ENCODE measurements at places on chromosomes 12 and 14. TPM values are rescaled to one million over a fixed set of nuclear protein-coding genes. Genes with fewer than 3 reads are reported as not detected.
A peak's percentile ranks its signal among the peaks of the same experiment; 100 is the strongest.

DNA sequence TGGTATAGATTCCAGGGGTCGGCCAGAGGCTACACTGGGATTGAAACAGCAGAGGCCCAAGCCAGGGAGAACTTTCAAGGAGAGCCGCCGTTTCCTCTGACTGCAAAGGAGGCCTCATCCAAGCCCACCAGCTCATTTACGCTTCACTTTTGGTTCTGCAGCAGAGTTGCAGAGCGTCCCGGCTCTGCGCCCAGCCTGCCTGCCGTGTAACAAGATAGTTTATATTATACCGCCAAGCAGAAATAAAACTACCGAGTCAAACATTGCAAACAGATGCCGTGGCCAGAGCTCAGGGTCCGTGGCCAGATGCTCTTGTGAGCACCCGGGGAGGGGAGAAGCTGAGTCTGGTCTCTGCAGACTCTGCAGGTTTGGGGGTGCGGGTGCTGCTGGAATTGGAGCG, 60.7 kb upstream of the TBX3 start:
- DNase-seq = no peak
- no peaks in the 10 kb centered on the region for H3K27me3 ChIP-seq
- no peak overlapping the region for H3K27ac ChIP-seq
- H3K4me1 ChIP-seq = peaks cover 7% of the 10 kb centered on the region

- peak overlapping the region; percentile 10 for H3K4me3 ChIP-seq
- H3K27ac ChIP-seq = no peak overlapping the region
- peak; percentile 61 for DNase-seq
These were observed 121.7 kb downstream of the PPM1H start for GRCh38 chr12:62813031-62813829.

DNA sequence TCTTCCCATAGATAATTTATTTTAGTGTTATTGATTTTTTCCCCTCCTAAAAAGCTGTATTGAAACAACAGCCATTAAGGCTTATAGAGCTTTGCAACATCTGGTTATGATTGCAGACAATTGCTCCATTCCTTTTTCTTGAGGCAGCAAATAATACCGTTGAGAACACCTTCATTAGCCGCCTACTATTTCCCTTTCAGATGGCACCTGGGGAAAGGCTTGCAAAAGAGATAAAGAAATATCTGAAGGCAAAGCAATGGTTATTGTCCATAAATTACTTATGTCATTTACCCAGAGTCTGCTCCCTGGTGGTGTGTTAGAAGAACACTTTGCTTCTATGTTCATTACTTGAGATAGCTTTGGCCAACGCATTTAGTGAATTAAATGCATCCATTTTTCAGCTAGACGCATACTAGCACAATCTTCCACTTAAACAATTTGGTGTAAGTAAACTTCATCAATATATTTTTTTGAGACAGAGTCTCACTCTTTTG, 377.8 kb downstream of the KCNH5 start:
- H3K4me1 ChIP-seq = no peaks in the 10 kb centered on the region
- no peak overlapping the region for H3K27ac ChIP-seq
- H3K4me3 ChIP-seq = no peak overlapping the region
- DNase-seq = no peak
- H3K36me3 ChIP-seq = no peaks in the 10 kb centered on the region

DNA sequence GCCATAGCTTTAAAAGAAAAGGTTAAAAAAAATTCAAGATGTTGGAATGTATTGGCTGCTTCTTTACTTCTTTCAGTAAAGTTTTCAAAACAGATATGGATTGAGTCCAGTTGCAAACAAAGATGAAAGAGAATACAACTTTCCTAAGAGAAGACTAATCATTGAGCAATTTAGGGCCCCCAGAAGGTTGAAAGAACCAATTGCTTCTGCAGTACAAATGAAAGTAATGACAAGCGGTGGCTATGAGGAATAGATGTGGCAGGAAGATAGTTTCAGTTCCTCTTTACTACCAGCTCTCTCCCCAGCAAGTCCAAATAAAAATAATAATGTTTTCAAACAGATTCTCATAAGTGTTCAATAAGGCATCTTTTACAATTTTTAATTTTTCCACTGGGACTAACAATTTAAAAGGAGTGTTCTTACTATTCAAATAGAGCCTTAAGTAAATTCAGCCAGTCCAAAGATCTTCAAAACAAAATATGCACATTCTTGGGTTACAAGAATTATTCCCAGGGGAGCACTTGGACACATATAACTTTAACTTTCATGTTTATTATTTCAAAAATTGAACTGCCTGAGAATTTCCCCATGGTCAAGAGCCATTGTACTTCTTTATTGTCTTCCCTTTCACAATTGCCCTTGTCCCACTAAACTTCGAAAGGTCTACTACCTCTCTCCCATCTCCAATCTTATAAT, 62.3 kb upstream of the PPP1R12A start:
- H3K4me1 ChIP-seq = peaks cover 22% of the 10 kb centered on the region
- no peaks in the 10 kb centered on the region for H3K36me3 ChIP-seq
- no peak overlapping the region for H3K27ac ChIP-seq
- H3K27me3 ChIP-seq = no peaks in the 10 kb centered on the region
- peak; percentile 27 for DNase-seq
- no peak overlapping the region for H3K4me3 ChIP-seq

GRCh38 chr12:6249580-6249979, 49.4 kb downstream of the CD9 start:
- no peaks in the 10 kb centered on the region for H3K36me3 ChIP-seq
- no peaks in the 10 kb centered on the region for H3K27me3 ChIP-seq
- H3K4me1 ChIP-seq = no peaks in the 10 kb centered on the region
- H3K4me3 ChIP-seq = no peak overlapping the region
- DNase-seq = no peak

- H3K27me3 ChIP-seq = no peaks in the 10 kb centered on the region
- H3K27ac ChIP-seq = no peak overlapping the region
- DNase-seq = no peak
- no peaks in the 10 kb centered on the region for H3K4me1 ChIP-seq
- no peak overlapping the region for H3K4me3 ChIP-seq
These were observed 8.3 kb upstream of the GPR162 start for GRCh38 chr12:6813363-6813762.

Gene ALX1
- not detected for total RNA-seq

Gene CPNE8
- 9.7 TPM for total RNA-seq
